ENCODE measurements at places on chromosomes 1 and 21.

- no peak for DNase-seq
These were observed 9.5 kb downstream of the PLXNA2 start for GRCh38 chr1:208234721-208235120.

DNA sequence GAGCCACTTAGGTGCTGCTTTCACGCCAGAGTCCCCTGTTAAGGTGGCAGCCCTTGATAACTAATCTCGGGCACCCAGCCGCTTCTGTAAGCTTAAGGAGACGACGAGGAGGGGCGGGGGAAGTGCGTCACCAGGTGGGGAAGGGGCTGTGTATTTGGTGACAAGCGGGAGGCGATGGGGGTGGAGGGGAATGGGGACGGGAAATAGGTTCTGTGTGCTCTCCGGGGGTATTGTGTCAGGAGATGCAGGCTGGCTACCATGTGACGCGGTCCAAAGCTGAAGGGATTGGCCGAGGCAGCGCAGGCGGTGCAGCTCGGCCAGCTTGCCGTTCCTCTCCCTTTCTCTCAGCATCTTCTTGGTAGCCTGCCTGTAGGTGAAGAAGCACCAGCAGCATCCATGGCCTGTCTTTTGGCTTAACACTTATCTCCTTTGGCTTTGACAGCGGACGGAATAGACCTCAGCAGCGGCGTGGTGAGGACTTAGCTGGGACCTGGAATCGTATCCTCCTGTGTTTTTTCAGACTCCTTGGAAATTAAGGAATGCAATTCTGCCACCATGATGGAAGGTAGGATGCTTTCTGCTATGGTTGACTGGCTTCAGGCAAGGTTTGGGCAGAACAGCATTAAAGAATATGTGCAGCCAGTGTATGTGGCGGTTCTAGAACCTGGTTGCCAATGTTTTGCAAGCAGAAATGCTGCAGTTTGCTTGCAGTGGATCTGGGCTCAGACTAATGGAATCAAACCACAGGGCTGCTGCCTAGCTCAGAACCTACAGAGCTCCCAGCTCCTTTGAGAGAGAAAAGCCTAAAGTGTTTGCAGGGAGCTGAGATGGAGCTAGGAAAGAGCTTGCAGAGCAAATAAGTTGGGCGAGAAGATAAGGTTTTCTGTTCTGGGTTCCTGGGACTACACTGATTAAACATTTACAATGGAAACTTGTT, at the start of gene SGIP1:
Gene SGIP1, plus strand, starts transcription at position 350 of the 937 bp plus-strand sequence. Its CDS starts 206 bp downstream, at position 556.
- DNase-seq: peak; percentile 42

DNA sequence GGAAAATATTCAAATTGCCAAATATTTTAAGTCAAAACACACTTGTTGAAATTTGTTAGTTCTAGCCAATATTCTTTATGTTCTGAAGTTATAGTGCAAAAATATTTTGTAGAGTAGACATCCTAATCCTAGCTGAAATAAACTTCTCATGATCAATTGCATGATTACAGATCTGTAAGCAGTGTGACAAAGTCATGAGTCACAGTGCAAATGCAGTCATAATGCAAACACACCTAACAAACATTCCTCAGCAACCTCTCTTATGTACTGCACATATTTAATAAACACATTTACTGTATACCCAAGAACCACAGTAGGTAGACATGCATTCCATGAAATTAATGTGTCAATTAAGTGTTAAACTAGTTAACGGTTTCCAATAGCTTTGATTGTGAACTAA, 1857.4 kb downstream of the NCAM2 start:
- no peak for DNase-seq

DNA sequence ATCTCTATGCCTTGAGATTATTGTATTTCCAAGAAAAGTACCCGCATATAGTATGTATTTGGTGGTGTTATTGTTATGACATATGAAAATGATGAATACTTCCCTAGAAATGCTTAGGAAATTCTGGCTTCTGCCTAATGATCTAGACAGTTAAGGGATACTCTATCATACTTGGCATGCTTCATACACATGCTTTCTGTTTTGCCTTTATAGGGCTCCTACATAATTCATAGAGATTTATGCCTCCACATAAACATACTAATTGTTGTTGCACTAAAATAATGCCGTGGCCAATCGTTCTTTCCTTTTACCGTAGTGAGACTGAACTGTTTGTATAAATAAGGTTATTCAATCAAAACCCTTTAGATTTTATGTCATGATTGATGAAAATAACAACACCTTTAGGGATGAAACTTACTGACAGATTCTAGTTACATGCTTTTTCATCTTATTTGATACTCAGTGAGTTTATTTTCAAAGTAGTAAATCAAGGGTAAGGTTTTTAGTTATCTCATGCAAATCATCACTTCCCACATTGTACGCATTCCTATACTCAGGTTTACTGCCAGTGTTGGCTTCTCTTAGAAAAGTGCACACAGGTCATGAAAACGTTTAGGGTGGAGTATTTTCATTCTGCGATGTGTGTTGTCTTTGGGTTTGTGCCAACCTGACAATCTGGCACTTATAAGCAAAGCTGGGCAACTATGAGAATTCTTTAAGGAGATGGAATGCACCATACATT, 40.5 kb upstream of the SCYL3 start:
- DNase-seq: no peak

- DNase-seq: no peak
These were observed 374.5 kb downstream of the PLA2G4A start for GRCh38 chr1:187203257-187203656.

GRCh38 chr1:88647749-88648415, 36.2 kb upstream of the PKN2 start:
- no peak for DNase-seq

DNA sequence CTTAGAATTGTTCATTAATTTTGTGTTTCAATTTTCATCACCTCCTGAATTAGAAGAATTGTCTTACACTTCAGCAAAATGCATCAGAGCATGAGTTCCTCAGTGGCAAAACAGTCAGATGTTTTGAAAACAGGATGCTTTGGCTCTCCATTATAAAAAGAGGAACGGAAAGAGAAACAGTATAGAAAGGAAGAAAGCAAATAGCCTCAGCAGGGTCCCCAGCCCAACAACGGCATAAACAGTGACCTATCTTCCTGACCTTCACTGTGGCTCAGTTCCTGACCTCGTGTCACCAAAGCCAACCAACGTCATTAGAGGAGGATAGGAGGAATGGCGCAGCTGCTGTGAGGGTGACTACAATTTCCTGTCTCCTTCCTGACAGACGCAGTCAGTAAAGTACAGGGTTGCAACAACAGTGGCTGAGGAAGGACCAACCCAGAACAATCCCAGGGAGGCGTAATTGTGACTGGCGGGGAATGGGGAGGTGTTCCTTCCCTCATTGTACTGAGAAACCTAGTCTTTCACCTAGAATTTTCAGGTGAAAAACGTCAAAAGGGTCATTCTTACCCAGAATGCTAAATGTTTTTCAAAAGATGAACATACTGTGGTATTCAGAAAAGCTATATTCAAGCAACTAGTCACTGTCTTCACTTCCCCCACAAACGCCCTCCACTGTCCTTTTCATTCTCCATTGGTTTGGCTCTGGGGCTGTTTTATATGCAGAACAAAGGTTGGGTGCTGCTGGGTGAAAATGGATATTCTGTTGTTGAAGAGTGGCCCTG, 197.9 kb upstream of the SGIP1 start:
- no peak for DNase-seq

DNA sequence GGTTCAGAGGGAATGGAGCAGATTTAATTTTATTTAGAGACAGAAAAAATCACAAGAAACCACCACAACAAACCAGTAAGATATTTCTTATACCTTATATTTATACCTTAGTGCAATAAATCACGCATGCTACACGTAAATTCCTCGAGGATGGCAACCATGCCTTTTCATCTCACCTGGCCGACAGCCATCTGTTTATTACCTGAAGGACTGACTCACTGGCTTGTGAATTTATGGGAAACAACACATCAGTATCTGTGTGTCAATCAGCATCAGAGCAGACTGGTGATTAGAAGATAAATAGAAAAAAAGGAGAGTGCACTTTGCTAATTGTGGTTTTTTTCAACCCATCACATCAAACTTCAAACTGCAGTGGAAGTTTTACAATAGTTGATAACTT, 58.4 kb downstream of the S1PR1 start:
- no peak for DNase-seq

GRCh38 chr1:80582980-80583379, 1217.8 kb upstream of the ADGRL2 start:
- no peak for DNase-seq

- no peak for DNase-seq
These were observed 80.3 kb downstream of the RNF220 start for GRCh38 chr1:44485229-44485933.

DNA sequence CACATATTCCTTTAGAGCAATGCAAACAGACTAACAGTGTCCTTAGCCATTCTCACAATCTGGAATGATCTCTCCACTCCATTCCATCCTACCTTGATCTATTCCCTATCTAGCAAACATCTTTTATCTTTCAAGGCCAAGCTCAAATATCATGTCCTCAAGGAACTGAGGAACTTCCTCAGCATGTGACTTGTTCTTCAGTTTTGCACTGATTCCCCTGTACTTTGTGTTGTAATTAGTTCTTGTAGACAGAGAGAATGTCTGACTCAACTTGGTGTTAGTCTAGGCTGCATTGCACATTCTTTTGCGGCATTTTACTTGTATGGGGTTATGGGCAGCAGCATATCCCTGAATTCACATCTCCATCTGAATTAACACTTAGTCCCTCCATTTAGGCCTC, 31.5 kb upstream of the GJA5 start:
- no peak for DNase-seq

DNA sequence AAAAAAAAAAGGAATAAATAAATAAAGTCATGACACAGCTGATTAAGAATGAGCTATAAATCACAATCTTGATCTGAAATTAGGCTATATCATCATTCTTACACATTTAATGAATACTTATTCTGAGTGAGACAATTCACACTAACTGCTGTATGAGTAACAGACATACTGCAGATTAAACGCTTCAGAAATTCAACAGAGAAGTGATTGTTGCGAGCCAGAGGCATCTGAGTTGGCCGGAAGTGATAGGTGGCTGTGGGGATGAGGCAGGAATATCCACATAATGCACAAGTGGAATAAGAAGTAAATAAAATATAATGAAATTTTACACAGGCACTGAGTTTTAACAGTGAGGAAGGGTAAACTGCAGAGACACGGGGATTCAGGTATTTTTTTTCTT, 142.4 kb downstream of the APP start:
- DNase-seq: no peak

DNA sequence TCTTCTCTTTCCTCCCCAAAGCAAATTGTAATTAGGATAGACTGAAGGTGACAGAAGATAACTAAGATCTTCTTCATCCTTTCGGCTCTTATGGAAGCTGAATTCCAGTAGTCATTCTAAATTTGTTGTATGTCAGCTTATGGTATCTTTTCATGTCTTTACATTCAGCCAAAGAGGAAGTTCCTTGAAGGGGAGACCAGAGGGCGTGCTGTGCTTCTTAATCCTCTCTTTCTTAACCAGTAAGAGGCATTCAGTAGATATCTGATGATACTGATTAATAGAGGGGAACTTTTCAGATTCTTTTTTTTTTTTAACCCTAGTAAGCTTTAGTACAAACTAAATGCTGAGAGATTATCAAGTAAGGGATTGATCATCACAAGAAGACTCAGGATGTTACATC, 102.3 kb downstream of the OSBPL9 start:
- no peak for DNase-seq

DNA sequence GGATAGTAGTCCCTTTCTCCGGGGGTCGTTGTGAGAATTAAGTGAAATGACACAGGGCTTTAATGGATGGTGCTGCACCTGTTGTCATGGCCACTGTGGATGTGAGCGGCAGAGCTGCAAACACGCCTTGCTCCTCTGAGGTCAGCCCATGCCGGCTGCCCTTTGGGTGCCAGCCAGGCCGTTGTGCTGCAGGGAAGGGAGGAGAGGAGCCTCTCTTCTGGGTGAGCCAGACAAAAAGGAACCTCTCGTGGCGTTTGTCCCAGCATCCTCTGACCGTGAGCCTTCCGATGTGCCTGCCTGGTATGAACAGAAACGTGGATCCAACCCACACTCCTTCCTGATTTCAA, 383.0 kb upstream of the VAMP3 start:
- no peak for DNase-seq

- DNase-seq: peak; percentile 52
These were observed 506 bp downstream of the SSX2IP start for GRCh38 chr1:84689514-84690396.

- no peak for DNase-seq
These were observed 69.3 kb upstream of the ANGPTL3 start for GRCh38 chr1:62528015-62528414.

- no peak for DNase-seq
These were observed 36.6 kb downstream of the UBE2T start for GRCh38 chr1:202305168-202305567.

DNA sequence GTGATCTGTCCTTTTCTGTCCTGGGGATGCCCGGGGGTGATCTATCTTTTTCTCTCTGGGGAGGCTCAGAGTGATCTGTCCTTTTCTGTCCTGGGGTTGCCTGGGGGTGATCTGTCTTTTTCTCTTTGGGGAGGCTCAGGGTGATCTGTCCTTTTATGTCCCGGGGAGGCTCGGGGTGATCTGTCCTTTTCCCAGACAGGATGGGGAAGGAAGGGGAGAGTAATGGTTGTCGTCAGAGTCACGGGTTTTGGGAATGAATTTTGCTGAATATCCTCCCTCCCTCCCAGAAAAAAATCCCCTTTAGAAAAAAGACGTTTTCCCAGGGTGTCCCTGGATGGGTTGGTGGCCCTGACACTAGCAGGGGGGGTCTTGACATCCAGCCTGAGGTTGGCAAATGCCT, 91.5 kb downstream of the ARHGEF10L start:
- DNase-seq: no peak

- no peak for DNase-seq
These were observed 260.6 kb upstream of the DUSP10 start for GRCh38 chr1:222002503-222002902.

GRCh38 chr1:198273748-198274295, 117.0 kb downstream of the NEK7 start:
- no peak for DNase-seq

GRCh38 chr1:205940710-205941109, 2.5 kb downstream of the SLC26A9 start:
- no peak for DNase-seq

DNA sequence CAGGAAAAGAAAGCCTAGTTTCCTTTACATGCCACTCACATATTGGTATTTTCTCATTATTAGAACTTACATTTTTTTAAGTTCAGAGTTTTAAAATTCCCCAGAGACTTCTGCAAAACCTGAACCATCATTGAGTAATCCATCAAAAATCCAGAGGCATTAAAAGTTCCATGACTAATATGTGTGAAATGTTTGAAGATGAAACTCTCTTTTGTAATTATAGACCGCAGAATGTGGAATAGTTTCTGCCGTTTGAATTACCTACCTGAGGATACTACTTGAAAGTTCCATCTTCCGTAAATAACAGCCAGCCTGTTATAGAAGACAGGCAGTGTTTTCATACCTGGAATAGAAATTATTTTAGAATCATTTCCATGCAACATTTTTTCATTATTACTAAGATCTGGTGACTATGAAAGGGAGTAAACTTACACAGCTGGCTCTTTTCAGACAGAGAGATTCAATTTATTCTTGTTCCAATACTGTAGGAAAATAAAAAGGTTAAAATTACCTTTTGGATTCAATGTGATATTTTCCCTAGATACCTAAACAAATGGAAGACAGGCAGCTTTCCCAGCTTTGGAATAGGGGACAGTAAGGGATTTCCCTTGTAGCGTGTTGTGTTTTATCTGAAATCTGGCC, 131.4 kb downstream of the ST6GALNAC5 start:
- DNase-seq: no peak

- DNase-seq: no peak
These were observed 69.7 kb upstream of the PDE9A start for GRCh38 chr21:42583477-42584295.

GRCh38 chr1:229578168-229579058, 19.9 kb upstream of the ABCB10 start:
- no peak for DNase-seq

Measured in NCI-H748 treated with DMSO at 0.1 percent for 48 hours (cell line).